SW 1271 (cell line): ENCODE measurements at places on chromosomes 4 and X.

DNA sequence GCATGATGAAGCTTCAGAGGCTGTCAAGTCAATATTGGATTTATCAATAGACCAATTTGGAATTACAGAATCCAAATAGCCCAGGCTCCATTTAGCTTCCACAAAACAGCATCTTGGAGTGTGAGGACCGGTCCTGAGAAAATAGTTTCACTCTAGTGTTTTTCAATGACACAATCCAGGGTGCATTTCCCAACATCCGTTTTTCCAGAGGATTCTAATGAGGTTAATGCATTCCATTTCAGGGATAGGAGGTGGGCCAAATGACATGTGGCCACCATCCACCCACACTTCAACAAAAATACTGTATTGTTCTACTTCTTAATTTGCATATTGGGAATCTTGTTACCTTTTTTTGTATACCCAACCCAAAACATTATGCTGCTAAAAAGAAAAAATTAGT lies 229.8 kb upstream of the LDB2 start:
- no peak for DNase-seq

- DNase-seq: no peak
Observed at GRCh38 chrX:149571770-149572169, 15.5 kb downstream of the MAGEA9B start.

DNA sequence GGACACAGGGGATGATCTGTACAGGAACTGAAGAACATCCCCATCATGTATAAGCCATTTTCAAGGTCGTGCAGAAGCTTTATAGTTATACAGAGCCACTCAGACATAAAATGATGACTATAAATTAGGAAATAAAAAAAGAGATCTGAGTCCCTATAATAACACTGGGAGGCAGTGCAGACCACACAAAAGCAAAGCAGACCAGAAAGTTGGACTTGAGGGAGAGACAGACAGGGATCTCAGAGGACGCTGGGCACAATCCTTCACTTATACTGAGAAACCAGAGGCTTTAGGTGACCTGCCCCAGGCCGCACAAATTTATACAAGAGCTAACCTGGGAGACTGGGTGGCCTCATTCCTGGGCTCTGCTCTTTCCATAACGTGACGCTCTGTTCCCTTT lies 70.5 kb downstream of the HADH start:
- DNase-seq: no peak

GRCh38 chr4:58477513-58477912 lies 1367.3 kb upstream of the IGFBP7 start:
- no peak for DNase-seq

DNA sequence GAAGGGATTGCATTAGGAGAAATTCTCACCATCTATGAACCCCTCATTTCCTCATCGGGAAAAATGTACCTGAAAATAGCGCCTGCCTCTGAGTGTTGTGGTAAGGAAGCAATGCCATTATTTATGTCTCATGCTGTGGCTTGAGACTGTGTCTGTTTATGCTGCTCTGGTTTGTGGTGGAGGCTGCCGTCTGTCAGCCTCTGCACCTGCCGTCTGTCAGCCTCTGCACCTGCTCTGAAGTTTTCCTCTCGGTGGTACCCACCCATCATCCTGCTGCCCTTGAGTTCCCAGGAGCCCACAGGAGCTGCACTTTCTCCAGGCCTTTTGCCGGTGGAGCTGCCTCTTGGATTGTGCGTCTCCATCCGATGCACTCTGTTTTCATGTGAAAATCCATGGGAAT lies 68.5 kb upstream of the PPP2R3B start:
- no peak for DNase-seq

DNA sequence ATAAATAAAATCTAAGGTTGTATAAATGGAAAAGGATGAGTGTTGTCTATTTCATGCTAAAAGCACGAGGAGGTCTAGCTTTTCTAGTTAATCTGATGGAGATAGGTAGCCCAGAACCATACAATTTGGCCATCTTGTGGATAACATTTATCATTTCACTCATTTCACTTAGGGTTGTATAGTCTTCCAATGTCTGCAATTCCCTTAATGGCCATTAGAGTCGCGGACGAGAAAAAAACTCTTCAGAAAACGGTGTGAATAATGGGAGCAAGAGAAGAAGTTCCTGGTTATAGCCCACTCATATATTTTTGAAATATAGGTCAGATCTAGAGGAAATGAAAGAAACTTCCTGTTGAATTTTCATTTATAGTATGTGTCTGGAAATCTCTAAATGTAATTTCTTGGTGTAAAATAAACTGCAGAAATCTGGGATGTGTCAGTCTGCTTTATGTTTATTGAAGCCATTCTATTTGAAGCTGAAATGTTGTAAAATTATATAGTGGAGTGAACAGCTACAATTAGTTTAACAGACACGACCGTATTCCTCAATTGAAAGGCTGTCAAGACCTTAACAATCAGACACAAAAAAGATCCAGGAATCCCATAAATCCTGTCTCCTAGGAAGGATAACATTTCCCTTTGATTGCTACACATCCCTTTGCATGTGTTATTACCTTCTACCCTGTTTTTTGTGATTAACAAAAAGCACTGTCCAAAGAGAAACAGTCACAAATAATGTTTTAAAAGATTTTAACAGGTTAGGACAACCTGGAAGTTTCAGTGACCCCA lies 47.7 kb upstream of the MGST2 start:
- no peak for DNase-seq

DNA sequence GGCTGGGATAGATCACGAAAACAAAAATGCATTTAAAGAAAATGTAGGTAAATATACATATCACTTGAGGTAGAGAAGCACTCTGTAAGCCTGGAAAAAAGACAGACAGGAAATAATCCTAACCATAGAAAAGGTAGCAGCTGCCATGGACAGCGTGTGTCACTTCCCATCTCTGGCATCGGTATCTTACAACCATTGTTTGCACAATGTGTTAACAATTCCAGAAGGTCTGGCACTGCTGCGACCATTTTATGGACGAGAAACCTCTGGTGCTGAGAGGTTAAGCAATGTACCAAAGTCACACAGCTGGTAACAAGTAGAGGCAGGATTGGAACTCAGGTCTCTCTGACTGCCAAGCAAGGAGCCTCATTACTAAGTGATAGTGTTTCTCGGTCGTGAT lies 1.7 kb upstream of the MTNR1A start:
- no peak for DNase-seq
